ENCODE measurements at places on chromosomes 7 and 10.

DNA sequence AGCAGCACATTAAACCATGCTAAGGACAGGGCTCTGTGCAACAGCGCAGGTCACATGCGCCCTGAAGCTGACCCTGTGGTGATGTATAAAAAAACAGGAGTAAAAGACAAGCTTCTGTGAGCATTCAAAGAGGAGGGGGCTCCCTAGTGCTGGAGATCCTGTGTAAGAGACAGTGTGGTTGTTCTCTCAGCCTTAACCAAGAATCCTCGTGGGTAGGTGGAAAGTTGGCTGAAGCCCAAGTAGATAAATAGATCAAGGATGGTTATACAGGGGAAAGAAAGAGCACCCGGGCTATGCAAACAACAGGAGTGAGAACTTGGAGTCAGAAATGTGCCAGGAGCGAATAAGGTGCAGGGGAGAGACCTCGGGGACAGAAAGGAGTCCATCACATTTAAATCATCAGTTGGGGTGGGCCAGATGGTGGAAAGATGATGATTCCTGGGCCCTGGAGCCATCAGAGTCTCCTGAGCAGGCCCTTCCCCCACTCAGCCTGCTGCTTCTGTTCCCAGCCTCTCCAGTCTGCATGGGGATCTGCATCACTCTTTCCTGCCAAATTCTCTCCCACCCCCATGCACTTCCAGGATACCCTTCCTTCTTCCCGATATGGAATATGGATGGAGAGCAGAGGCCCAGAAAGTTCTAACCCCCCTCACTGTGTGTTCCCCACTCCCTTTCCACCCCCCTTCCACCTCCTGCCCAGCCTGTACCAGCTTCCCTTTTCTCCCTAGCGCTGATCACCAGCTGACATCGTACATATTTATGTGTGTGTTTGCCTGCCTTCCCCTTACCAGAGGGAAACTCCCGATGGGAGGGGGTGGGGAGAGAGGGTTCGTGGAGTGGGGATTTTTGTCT is 78.1 kb upstream of the PRR15 start:
- DNase-seq, result peak; percentile 2

DNA sequence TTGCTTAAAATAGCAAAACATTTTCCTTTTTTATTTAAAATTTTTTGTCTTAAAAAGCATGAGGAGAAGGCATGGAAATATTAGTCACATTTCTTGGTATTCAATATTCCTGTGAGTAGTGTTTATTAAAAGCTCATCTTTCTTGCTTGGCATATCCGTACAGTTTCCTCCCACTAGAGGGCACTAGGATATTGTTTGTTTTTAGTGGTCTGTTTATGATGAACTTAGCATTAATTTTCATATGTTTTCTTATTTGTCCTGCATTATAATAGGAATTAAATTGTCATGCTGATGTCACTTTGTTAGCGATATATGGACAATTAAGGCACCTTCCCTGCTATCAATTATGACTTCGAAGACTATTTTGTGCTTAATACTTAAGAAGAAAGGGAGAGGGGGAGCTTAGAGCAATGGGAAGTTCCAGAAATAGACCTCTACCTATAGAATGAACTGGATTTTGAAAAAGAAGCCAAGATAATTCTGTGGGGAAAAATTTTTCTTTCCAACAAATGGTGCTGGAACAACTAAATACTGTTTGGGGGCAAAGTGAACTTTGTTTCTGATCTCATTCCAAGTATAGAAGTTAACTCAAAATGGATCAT is 91.0 kb upstream of the STRIP2 start:
- peak; percentile 60 for DNase-seq

GRCh38 chr7:49840751-49841405 is 67.4 kb downstream of the VWC2 start:
- no peak for DNase-seq

DNA sequence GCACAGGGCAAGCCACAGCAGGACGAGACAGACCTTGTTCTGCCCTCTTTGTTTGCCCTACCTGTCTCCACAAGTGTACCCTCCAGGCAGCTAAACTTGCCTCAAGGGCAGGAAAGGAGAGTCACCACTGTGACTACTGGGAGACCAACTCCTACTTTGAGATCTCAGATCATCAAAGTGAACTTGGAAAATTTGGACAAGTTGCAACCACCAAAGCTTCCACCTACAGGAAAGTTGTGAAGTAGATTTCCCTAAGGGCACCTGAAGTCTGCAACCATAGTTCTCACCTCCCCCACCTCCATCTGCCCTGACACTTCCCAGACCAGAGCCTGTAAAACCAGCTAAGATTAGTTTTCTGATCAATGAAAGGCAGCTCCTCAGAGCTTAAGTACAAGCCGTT is 2.5 kb upstream of the WDR91 start:
- no peak for DNase-seq

DNA sequence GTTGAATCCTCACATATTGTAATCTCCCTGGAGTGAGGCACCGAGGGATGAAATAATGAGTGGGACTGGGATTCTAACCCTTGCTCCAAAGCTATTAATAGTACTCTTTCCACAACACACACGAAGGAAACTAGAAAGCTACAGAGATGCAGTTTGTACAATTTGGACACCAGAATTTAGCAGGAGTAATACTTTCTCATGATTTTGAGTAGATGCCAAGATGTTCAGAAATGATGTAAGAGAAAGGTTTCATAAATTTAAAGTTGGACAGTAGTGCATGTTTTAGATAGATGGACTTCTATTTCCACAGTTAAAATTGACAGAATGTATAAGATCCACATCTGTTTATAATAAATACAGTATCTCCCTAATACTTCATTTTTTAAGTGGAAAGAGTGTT is 46.5 kb downstream of the PRR15 start:
- no peak for DNase-seq

- no peak for DNase-seq
Measured at GRCh38 chr10:132107949-132108877, 42.5 kb downstream of the JAKMIP3 start.

DNA sequence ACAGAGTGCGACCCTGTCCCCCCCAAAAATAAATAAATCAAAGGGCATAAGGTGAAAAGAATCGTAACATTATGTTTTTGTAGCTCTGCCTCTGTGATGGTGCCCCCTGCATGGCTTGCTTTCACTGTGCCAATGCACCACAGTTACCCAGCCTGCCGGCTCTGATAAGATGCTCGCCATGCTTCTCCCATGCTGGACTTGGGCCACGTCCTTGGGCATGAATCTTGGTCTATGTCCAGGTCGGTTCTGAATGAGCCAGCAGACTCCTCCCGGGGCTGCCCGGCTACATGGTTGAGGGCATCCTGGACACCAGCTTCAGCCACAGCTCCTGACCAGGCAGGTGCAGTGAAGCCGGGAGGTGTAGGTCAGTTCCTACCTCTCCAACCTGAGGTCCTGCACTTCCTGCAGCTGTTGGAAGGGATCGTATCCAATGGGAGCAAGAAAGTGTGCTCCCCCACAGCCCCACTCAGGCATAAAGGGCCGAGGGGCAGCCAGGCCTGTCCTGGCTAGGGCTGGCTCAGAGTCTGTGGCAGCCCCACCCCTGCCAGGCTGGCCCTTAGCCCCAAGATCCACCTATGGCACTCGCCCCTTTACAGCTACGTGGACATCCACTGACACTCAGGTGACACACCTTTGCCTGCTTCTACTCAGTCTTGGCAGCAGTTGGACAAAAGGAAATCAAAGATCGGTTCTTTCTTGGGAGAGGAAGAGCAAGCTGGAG is 34.1 kb downstream of the CHST3 start:
- DNase-seq, result no peak

DNA sequence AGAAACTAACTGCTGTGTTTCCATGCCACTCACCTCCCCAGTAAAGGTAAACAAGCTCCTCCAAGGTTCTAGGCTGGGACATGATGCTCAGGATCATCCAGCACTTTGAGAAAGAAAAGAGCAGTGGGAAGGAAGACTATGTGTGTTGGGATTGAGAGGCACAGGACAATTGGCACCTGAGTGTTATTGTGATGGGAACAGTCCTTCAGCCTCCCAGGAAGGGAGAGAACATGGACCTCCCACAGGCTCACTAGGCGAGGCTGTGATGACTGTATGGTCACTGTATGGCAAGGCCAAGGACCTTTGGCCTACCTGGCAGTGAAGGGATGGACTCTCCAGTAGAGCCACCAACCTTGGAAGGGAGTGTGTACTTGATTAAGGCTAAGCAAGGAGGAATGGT is 123.2 kb upstream of the UNC5B start:
- DNase-seq, result no peak

GRCh38 chr10:125639846-125640245 is 43.1 kb downstream of the TEX36 start:
- DNase-seq, result no peak

GRCh38 chr10:124362568-124362967 is 56.2 kb downstream of the OAT start:
- DNase-seq, result no peak

DNA sequence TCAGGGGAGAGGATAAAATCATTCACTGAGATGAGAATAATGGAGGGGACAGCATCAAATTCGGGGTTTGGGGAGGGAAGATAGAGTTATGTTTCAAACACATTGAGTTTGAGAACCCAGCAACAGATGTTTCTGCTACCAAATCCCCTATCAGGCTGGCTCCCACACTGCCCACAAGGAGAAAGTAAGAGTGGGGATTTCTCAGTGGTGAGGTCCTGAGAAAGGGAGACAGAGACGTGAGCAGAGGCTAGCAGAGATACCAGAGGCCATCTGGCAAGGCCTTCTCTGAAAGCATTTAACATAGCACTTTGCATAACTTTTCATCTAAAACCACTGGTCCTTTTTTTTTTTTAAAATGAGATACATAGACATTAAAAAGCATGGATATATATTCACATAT is 7.8 kb upstream of the SLF2 start:
- DNase-seq, result no peak

GRCh38 chr10:42932116-42932515 is 144.8 kb upstream of the RET start:
- no peak for DNase-seq

DNA sequence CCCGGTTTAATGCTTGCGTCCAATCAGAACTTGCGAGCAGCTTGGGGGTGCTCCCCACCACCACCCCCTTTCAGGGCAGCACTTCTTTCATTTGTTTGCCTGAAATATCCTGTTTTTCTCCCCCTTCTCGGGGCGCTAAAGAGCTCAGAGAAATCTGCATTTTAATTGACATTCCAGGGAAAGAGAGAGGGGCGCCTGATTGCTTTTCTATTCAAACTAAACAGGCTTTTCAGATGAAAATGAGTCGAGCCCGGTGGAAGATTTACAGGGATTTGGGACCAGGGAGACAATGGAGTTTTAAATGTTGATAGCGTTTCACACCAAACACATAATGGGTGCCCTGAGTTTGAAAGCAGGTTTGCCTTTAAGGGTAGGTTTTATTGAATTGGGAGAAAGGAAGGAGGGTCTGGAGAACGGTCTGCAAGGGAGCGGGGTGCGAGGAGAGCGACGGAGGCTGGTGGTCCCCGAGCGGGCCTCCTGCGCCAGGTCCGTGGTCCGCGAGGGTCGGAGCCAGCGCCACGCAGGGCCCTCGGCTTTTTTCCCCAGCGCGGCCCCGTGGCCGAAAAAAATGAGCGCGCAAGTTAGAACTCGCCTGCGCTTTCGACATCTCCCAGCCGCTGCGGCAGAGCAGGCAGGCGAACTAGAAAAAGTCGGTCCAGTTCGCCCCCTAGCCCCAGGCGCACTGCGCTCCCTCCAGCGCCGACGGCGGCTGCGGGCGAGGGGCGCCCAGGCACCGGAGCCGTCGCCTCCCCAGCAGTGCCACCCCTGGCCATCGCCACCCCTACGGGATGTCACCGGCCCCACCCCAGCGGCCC is 1.3 kb downstream of the FGFR2 start:
- DNase-seq, result no peak

DNA sequence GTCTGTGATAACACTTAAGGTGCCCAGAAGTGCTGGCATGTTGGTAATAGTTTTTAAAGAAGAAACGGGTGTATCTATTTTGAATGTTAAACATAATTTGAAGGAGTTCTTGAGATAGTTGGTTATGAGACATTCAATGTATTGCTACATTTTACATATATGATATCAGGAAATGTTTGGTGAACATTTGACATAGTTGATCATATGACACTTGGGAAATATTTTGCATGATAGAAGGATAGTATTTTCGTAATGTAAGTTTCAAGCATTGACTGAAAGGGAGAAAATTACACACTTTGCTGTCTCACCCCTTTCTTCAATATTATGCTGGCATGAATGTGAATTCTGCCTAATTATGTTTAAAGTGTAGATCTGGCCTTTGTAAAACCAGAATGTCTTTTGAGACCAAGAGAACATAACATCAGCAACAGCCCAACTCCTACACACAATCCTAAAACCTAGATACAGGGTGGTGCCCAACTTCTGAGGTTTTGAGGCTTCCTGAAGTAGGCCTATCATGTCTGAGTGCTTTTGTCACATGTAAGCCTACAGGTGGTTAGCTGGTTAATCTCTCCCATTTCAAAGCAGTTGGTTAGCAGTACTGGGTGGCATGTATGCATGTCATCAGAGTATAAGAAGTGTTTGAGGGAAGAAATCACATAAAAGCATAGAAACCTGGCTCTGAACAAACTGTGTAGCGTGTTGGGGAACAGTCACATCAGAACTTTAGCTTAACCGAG is 2.1 kb downstream of the ADD3 start:
- DNase-seq, result peak; percentile 71

- DNase-seq, result peak; percentile 10
Measured at GRCh38 chr10:125375210-125375609, 214.8 kb upstream of the CTBP2 start.

- no peak for DNase-seq
Measured at GRCh38 chr7:101606498-101606923, 22.6 kb downstream of the MYL10 start.

DNA sequence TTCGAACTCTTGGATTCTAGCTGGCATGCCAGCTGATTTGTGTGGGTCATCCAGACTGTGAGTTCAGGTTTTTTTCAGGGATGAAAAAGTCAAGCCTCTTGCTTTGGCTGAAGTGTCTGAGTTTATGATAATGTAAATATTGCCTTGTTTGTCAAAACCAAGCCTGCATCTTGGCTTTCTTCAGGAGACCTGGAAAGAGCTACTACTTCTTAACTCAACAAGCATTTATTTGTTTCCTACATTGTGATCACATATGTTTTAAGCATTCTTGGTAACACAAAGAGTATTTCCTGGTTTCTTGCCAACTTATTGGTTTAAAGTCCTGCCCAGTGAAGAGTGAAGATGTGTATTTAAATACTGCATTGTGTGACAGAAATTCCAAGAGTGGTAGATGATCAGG is 407.1 kb downstream of the LRMDA start:
- no peak for DNase-seq

GRCh38 chr10:73136627-73137026 is 26.4 kb downstream of the NUDT13 start:
- DNase-seq, result no peak

GRCh38 chr7:69678494-69679187 is 80.4 kb downstream of the AUTS2 start:
- no peak for DNase-seq
